ENCODE measurements at places on chromosomes 1 and 21.

DNA sequence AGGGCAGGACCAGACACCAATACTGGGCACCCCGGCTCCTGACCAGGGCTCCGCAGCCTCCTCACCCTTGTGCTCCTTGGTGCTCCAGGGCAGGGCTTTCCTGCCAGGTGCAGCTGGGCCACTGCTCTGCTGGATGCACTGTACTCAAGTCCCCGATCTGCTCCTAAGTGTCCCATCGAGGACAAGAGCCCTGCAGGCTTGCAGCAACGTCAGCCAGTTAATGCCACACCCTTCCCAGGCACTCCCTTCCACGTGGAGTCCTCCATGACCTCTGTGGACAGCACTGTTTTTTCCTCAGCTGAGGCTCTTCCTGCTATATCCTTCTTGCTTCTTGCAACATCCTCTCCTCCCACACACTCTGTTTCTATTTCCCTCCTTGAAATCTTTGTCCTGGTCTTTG lies 94.0 kb upstream of the NGF start:
- DNase-seq, result no peak

- DNase-seq, result no peak
These were observed 120.5 kb downstream of the IER5 start for GRCh38 chr1:181208967-181209366.

GRCh38 chr1:150102986-150103385 lies 35.4 kb downstream of the VPS45 start:
- no peak for DNase-seq

- DNase-seq, result no peak
These were observed 22.3 kb upstream of the SNRPE start for GRCh38 chr1:203839081-203839480.

DNA sequence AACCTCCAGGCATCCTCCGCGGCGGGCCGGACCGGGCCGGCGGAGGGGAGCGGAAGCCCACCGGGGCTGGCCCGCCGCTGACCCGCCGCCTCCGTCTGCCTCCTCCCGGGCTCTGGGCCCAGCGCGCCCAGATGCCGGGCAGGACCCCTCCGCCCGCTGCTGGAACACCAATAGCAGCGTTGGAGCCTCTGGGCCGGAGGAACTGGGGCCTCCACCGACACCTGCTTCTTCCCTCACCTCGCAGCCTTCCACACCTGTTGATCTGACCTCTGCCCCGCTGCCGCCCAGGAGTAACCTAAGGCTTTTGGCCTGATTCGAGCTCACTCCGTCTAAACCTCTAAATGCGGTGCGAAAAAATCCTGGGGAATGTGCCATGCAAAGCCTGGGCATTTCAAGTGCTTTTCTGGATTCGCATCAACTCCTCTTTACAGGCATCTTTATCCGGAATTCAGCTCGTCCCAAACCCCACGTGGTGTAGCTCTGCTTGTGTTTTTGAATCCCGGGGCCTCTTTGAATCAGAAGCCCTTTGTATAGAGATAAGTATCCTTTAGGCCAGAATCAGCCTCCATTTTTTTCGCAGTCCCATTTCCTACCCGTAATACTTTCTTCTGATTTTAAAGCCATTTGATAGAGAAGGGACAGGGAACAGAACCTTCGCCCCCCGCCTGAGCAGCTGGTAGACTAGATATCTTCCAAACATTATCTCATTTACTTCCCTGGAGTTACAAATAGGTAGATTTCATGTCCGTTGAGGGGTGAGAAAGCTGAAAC lies 680 bp upstream of the CNN3 start:
- no peak for DNase-seq

DNA sequence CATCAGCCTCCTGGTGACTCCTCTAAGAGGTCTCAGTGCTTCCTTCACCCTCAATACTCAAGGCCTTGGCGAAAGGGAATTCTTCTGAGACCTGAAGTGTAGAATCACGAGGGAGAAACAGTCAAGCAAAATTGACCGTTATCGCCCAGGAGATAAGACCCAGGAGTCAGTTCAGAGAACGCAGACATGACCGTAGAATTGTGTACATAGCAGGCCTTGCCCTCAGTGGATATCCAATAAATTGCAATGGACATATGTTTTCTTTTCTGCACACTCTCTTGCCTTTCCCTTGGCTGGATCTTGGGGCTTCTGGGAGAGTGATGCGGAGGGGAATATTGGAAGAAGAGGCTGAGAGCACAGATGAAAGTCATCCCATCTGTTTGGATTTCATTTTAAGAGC lies 15.7 kb upstream of the ETS2 start:
- DNase-seq, result no peak

All from hematopoietic multipotent progenitor cell treated with erythropoietin and hydrocortisone succinate and interleukin-3 and kit ligand, for 15 days (in vitro differentiated cells).